ENCODE measurements at places on chromosomes 1 and 21.

GRCh38 chr1:167689567-167689920 is 32.2 kb upstream of the MPZL1 start:
- no peak for DNase-seq

DNA sequence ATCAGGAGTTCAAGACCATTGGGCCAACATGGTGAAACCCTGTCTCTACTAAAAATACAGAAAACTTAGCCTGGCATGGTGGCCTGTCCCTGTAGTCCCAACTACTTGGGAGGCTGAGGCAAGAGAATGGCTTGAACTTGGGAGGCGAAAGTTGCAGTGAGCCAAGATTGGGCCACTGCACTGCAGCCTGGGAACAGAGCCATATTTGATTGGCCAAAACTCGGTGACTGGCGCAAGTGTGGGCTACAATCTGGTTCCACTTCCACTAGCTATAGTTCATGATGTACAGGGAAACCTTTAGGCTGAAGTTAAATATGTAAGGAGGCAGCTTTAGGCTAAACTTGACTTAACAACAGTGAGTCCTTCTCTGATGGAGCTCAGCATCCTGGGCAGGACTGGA is 20.2 kb downstream of the SLC30A10 start:
- DNase-seq, result no peak

DNA sequence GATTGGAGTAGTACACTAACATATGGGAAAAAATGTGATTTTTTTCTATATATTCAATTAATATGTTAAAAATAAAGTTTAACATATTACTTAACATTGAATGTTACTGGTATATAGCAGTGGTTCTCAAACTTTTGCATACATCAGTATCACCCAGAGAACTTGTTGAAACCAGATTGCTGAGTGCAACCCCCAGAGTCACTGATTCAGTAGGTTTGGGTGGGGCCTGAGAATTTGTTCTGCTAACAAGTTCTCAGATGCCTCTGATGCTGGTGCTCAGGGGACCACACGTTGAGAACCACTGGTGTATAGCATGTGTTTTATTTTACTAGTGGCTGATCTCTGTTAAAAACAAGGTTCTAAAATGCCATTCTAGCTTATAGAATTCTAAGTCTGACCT is 161.9 kb downstream of the HHIPL2 start:
- no peak for DNase-seq

DNA sequence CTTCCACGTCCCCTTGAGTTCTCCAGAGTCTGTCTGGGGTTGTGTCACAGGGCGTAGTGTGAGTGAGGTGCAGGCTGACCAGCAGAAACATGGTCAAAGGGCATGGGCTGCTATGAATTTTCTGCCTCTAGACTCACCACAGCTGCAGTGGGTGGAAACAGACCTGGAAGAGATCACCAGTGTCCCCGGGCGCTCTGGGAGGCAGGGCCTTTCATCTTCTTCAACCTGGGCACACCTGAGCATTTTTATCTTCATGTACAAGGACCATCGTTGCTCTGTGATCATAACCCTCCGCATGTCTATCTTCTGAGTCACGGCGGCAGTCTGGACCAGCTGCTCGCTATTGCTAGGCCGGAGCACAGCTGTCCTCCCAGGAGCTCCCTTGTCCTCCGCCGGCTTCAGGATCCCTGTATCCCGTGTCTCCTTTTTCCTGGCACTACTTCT is 29.6 kb downstream of the DEGS1 start:
- DNase-seq, result no peak

DNA sequence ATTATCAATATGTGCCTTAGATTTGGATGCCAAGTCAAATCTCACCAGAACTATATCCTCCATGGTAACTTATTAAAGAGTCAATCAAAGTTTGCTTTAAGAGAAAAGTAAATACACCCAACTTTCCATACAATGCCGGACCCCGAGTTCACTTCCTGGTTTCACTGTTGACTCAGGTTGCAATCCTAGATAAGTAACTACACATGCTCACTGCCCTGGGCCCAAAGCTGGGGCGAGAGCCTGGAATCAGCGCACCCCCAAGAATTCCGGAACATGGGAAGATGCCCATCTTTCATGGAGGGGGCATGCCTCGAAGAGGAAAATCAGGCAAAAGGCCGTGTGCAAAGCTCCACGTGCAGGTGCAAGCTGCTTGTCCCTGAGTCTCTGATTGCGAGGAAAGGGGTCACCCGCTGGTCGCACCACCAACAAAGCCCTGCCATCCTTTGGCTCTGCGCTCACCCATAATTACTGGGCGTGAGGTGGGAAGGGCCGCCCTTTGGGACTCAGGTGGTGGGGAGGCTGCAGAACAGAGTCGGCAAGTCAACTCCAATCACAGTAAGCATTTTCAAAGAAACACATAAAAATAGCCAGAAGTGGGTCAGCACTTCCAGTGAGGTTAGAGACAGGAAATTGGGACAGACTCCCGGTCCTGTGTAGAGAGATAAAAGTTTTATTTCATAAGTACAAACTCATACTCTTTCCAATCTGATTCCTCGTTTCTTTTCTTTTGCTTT is 167.7 kb downstream of the TOMM20 start:
- DNase-seq, result peak; percentile 69

DNA sequence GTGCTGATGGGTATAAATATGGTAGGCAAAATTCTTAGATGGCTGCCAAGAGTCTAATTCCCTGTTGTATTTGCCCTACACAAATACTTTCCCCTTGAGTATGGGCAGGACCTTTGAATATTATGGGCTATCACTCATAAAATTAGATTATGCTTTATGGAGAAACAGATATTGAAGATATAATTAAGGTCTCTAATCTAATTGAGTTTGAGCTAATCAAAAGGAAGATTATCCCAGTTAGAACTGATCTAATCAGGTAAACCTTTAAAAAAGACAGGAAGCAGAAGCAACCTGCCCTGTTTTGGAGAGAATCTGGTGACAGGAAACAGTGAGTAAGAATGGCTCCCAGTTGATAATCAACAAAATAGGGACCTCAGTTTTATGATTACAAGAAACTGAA is 609.0 kb upstream of the PRMT6 start:
- DNase-seq, result no peak

GRCh38 chr1:47757226-47757975 is 239.8 kb downstream of the TRABD2B start:
- DNase-seq, result no peak

DNA sequence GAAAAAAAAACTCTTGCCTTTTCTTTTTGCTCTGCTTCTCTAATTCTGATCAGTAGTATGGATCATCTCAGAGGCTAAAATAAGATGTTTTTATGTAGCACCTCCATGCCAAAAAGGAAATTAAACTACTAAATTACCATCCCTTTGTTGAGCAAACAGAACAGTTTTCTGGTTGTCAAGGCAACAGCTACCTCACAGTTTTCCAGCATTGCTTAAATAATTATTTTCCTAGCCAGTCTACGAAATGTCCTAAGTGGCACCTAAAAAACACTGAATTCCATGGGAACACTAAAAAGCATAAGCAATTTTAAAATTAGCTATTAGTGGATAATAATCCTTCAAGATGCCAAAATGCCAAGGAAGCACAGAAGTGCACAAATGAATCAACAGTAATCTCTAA is 61.7 kb downstream of the ARID4B start:
- no peak for DNase-seq

- DNase-seq, result no peak
These were observed 115.8 kb downstream of the C1orf94 start for GRCh38 chr1:34292472-34292871.

GRCh38 chr1:20711285-20712214 is 6.3 kb downstream of the KIF17 start:
- DNase-seq, result peak; percentile 48

DNA sequence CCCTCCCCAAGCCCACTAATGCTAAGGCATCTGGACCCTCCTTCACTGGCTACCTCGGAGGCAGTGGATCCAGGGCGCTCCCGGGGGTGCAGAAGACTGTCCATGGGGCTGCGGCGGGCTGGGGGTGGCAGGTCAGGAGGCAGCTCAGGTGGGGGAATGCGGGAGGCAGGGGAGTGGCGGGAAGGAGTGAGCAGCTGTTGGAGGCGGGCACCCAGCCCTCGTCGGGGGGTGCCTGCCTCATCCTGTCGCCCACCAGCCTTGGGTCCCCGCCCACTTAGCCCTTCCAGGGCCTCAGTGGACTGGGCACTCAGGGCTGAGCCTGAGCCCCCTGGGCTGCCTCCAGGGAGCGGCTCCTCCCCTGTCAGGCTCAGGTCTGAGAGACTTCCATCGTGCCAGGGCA is 10.7 kb upstream of the GATAD2B start:
- DNase-seq, result no peak

DNA sequence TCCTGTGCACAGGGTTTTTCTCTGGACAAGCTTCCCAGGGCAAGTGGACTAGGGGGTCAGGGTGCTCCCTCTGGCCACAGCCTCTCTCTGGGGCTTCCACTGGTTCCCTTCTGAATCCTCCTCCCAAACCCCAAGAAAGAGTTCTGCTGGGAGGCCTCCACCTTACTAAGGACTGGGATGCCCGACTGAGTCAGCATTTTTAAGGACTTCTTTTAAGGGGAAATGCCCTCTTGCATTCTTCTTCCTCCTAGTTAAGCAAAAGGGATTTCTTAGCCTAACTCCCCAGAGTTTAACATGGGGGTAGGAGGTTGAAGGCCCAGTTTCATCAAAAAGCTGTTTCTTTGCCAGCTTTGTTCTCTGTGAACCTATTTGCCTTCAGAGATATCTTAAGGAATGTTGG is 99.7 kb upstream of the KRTAP19-8 start:
- DNase-seq, result no peak

- no peak for DNase-seq
These were observed 31.6 kb downstream of the PTGS2 start for GRCh38 chr1:186648613-186649012.

DNA sequence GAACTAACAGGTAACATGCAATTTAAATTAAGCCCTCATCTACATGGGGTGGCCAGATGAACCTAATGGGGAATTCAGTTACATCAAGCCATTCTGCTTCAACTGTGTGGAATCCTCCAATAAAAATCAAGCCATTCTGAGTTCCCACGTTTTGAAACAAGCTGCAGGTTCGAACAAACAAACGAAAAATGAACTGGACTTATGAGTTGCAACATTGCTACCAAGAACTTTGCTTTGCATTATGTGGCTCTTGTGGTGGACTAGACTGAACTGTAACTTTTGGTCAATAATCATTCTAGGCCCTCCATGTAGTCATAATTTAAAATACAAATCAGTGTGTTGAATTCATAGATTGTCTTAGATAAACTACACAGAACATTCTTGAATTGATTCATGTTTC is 517.2 kb downstream of the PTBP2 start:
- DNase-seq, result no peak

DNA sequence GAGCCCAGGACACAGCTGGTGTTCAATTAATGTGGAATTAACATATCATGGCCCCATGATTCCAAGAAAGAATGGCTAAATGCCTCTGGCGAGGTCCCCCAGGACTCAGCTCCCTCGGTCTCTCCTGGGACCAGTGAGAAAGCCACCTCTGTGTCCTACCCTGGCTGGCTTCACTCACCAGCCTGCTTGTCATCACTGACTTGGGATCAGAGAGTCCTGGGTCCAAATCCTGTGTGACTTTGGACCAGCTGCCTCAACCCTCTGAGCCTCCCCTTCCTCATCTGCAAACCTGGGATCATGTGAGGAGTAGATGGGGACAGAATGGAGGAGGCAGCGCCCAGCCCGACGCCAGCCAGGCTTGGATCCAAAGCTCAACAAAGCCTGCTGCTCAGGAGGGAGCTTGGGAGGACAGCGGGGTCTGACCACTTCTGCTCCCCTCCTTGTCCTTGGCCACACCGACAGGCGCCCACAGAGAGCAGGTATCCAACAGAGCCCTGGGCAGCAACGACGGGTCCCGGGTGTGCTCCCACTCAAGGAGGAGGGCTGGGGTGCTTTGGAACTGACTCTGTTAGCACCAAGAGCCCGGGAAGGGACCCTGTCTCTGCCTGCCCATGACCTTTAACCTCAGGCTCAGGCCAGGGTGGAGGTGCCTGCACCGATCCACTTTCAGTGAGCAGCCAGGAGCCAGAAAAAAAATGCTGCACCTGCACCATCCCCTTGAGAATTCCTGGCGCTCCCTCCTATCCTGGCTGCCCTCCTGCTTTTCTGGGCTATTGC is 3.2 kb downstream of the SH2D5 start:
- no peak for DNase-seq

DNA sequence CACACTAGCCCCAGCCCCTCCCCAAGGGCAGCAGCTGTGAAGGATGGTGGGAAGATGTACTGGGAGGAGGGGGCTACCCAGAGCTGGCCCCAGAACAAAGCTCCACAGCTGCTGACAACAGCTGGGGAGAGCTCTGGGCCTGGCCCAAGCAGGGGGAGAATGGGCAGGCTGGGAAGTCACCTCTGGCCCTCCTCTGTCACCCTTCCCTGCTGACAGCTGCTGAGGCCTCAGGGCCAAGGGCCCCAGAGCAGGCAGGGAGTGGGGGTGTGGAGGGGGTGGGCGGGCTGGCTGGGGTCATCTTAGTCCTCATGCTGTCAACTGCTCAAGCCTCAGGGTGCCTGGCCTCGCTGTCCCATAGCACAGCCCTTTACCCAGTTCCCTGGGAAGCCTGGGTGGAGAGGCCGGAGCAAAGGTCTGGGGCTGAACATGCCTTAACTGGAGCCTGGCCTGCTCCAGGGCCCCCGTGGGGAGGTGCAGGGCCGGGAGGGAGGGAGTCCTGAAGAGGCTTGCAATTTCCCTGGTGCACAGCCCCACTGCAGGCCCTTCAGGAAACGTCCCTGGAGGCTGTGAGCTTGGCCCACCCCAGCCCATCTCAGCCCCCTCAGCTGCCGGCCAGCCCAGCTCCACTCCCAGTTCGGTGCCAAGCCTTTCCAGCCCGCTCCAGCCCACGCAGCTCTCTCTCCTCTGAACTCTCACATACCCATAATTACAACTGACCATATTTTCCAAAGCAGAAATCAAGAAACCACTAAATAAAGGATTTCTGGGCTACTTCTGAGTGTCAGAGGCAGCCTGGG is 25.7 kb downstream of the HSPG2 start:
- no peak for DNase-seq

DNA sequence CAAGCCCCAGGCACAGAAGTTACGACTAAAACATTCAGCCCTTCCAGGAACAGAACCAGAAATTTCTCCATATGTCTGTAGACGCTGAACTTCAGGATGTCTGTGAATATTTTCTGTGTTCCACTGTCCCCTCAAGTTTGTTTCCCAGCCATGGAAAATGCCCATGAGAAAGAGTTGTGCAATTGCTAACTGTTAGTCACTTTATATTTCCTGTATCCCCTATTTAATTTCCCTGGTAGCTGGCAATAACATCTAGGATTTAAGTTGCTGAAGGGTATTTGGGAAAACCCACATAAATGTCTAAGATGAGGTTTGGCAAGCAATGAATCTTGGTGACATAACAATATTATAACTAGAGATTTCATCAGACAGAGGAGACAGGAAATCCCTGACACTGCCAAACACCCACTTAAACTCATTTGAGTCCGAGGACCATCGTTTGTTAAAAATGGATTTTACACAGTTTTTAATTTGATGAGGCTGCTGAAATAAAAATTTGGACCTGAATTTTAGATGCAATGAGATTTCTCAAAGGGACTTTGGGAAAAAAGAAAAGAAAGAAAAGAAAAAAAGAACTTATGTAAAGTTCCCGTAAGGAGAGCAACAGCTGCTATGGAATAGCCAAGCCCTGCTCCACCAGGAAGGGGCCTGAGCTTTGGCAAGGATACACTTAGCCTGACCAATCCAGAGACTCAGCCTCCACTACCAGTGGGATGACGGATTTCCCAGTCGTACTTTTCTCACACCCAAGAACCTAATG is 21.8 kb upstream of the ERRFI1 start:
- DNase-seq, result no peak
